ENCODE measurements at places on chromosomes 6 and 20.

DNA sequence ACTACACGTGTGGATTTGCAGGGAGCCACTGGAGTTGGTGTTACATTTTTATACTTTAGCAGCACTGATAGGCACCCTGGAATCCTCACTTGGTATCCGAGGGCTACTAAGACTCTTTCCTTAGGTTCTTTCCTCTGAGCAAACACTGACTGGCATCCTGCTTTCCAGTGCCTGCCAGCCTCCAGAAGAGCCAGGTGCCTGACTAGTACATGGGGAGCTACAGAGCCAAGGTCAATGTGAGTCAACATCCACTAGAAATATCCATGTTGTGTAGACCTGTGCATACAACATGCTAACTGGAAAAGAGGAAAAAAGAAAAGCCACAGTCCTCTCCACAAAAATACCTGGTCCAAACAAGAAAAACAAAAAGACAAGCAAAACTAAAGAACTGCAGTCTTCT is 5.9 kb downstream of the TUBB1 start:
- DNase-seq: no peak

- DNase-seq: no peak
Measured at GRCh38 chr20:32586291-32586690, 1.2 kb upstream of the NOL4L start.

- peak; percentile 23 for DNase-seq
Measured at GRCh38 chr6:54802775-54803634, 43.6 kb upstream of the FAM83B start.

GRCh38 chr6:132190815-132191175 is 210.5 kb downstream of the MOXD1 start:
- DNase-seq: no peak

GRCh38 chr6:19450651-19451050 is 386.5 kb upstream of the ID4 start:
- DNase-seq: no peak

- DNase-seq: no peak
Measured at GRCh38 chr6:2502998-2503674, 247.6 kb downstream of the MYLK4 start.

DNA sequence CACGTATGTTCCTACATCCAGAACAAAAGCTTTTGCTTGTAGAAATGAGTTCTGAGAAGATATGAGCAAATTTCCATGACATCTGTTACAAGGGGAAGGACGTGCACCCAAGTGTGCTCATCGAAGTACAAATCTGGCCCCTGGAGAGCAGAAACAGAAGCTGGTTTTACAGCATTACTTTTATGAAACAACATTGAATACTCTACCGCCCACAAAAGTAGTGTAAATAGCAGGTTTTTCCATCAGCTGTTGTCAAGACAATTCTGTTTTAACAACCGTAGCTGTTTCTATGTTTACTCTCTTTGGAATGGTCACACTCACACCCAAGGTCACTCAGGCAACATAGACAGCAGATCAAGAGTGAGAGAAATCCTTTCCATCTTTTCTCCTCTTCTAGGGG is 114.2 kb upstream of the SSTR4 start:
- DNase-seq: no peak

- DNase-seq: no peak
Measured at GRCh38 chr20:17640875-17641378, 41.1 kb downstream of the RRBP1 start.

- DNase-seq: no peak
Measured at GRCh38 chr6:168411793-168412192, 29.2 kb upstream of the SMOC2 start.

GRCh38 chr6:133553652-133554051 is 312.5 kb downstream of the EYA4 start:
- DNase-seq: peak; percentile 38

GRCh38 chr6:52547647-52548352 is 29.1 kb downstream of the TRAM2 start:
- DNase-seq: no peak

DNA sequence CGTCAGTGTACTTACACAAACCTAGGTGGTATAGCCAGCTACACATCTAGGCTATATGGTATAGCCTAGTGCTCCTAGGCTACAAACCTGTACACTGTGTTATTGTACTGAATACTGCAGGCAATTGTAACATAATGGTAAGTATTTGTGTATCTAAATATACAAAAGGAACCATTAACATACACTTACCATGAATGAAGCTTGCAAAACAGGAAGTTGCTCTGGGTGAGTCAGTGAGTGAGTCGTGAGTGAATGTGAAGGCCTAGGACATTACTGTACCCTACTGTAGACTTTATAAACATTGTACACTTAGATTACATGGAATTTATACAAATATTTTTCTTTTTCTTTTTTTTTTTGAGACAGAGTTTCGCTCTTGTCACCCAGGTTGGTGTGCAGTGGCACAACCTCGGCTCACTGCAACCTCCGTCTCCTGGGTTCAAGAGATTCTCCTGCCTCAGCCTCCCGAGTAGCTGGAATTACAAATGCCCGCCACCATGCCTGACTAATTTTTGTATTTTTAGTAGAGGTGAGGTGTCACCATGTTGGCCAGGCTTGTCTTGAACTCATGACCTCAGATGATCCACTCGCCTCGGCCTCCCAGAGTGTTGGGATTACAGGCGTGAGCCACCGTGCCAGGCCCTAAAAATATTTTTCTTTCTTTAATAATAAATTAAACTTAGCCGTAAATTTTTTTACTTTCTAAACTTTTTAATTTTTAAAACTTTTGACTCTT is 15.4 kb upstream of the KIAA1755 start:
- peak; percentile 77 for DNase-seq

- DNase-seq: no peak
Measured at GRCh38 chr20:18543932-18544331, 23.3 kb upstream of the SMIM26 start.

- DNase-seq: no peak
Measured at GRCh38 chr20:14493408-14493807, 156.0 kb upstream of the FLRT3 start.

- DNase-seq: no peak
Measured at GRCh38 chr6:108711826-108712225, 136.4 kb upstream of the ARMC2 start.

DNA sequence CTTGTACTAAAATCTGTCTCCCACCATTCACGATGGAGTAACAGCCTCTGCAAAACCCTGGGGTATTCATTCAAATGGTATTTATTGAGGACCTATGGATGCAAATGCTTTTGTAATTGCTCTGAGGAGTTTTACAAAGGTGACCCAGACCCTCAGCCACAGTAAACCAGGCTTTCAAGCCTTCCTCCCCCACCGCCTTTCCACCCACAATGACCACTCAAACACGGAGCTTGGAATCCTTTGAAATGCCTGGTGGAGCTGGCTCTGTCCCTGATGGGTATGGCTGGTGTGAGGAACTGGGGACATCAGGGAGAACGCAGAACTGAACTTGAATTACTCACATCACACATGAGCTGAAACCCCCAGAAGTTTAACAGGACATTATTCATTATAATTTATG is 246.4 kb downstream of the CDH26 start:
- DNase-seq: no peak
